ENCODE measurements at places on chromosomes 6 and 20. TPM values are rescaled to one million over a fixed set of nuclear protein-coding genes. Genes with fewer than 3 reads are reported as not detected.

GRCh38 chr20:45993197-45993951 lies 15.3 kb upstream of the MMP9 start:
- DNase-seq = no peak

KCNQ2 gene
- not detected for total RNA-seq

DNA sequence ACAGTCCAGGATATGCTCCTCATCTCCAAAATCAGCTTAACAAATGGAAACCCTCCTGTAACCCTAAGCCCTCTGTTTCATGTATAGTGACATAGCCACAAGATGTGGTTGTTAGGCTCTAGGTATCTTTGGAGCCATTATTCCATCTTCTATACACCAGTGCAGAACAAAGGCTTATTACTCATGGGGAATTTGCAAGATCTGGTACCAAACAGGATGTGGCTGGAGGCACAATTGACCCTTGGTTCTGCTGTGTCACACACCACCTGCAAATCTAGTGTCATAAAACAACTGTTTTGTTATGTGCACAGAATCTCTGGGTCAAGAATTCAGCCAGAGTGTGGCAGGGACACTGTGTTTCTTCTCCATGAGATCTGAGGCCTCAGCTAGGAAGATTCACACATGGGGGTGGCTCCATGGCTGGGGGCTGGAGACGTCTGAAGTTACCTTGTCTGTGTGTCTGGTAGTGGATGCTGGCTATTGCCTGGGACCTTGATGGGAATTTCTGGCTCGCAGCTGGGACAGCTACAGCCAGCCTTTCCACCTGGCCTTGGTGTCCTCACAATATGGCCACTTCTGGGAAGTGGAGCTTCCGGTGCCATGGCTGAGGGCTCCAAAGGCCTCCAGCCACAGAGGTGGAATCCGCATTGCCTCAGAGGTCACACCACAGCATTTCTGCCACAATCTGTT lies 369.9 kb downstream of the CDH26 start:
- DNase-seq = no peak

GRCh38 chr20:31652917-31653396 lies 15.2 kb downstream of the COX4I2 start:
- DNase-seq = no peak

CD83 gene
- 1.6 TPM for total RNA-seq

BPIFB4 gene
- total RNA-seq = not detected

CLIC5 gene
- 0.07 TPM for total RNA-seq

GRCh38 chr6:71887006-71887743 lies 825 bp downstream of the RIMS1 start:
- DNase-seq = no peak

DNA sequence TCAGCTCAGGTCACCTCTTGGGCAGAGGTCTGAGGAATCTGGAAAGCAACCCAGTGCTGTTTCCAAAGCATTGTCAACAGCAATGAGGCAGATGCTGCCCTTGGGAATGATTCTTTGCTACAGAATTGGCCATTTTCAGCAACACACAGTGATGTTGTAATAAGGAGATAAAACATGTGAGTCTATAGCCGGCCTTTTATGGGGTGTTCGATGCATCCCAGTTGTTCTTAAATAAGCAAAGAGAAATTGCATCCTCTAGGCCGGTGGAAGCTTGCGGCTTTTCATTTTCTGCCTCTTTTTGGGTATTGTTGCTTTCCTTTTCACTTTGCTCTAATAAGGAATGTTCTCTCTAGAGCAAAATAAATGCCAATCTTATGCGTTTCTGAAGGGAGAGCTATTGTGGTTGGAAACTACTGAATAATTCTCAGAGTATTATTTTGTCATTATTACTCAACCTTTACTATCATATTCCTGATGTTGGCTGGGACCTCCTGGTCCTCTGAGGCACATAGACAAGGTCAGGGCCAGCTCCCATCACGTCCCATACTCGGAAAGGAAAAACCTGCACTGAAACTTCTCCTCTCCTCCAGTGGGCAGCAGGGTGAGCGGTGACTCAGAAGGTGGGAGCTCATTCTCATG lies 214.2 kb downstream of the CDH26 start:
- no peak for DNase-seq

PLAGL1 gene
- 8.8 TPM for total RNA-seq

DNA sequence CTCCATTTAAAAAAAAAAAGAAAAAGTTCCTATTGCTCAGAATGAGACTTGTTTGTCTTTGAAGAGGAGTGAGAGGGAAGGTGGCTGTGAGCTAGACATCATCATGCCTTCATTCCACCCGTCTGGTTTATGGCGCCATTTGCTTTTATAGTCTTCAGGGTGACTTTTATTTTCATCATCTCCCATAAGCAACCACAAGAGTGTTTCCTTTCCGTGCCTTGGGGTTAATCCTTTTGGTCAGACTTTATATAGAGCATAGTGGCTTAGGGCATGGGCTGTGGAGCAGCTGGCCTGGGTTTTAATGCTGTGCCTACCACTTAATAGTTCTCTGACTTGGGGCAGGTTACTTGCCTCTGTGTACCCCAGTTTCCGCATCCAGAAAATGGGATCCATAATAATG lies 77.8 kb downstream of the RREB1 start:
- DNase-seq = no peak

AHI1 gene
- total RNA-seq = 9.9 TPM

C6orf15 gene
- total RNA-seq = not detected

XKR7 gene
- not detected for total RNA-seq

DNA sequence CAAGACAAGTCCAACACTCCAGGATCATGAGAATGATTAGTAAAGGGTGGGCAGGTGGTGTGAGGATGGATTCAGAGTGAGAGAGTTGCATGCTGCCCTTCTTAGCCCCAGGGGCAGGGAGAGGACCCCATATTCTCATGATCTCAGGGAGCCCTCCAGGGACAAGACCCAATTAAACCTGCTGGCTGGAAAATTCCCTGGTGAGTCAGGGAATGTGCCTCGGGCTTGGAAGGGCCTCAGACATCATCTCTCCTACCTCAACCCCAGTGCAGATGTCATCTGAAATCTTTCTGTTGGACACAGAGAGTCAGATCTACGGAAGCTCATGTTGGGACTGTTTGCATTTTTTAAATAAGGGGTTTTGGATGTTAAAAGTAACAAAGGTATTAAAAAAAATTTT lies 9.2 kb upstream of the SIRPD start:
- no peak for DNase-seq

ME1 gene
- total RNA-seq = 16.1 TPM

GRCh38 chr20:58102261-58102660 lies 126.2 kb downstream of the ANKRD60 start:
- DNase-seq = no peak

DNA sequence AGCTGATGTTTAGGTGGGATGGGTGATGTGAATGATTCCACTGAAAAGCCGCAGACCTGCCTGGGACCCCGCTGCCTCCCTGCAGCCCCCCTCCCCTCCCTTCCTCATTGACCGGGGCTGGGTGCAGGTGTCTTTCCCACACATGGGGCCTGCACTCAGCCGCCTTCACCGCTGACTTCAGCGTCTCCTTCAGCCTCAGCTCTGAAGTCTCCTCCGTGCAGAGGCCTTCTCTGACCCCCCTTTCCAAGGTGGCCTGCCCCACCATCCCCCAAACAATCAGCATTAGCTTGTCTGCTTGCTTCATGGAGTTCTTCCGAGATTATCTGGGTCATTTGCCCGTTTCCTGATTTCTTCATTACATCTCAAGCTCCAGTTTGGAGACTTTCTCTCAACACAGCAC lies 140.7 kb downstream of the SMOC2 start:
- DNase-seq = no peak

SLC35F1 gene
- not detected for total RNA-seq

SLC17A2 gene
- not detected for total RNA-seq

GRCh38 chr20:62046431-62046830 lies 19.2 kb downstream of the TAF4 start:
- no peak for DNase-seq

DNA sequence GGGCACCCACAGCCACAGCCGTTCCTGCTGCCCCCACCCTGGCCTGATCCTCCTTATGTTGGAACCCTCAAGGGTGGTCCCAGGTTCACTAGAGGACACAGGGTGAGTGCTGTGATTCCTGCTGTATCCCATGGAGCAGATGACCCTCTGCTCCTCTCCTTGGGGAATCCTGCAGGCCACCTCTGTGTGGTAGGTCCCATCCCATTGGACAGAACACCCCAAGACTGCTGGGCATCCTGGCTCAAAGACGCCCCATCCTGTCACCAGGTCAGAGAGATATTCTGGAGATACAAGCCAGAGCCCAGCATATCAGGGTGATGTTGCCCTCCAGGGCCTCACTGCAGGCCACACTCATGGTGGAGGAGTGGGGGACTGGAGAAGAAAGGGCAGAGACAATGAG lies 28.4 kb downstream of the HLA-A start:
- no peak for DNase-seq

DNA sequence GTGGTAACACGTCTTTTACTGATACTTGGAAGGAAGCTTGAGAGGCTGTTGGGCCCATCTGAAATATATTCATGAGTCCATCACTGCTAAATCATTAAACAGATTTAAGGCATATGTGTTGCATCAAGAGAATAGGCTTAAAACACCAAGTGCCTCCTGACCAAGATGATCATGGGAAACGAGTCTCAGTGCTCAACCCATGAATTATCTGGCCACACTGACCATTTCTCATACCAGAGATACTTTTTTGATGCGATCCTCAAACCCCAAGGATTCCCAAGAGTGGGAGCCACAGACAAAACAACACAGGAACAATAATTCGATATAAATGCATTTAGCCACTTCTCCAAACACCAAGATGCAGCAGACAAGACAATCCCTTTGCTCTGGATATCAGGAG lies 17.2 kb downstream of the HEY2 start:
- no peak for DNase-seq

RNF39 gene
- total RNA-seq = not detected

GRCh38 chr6:161379834-161380582 lies 106.1 kb upstream of the AGPAT4 start:
- no peak for DNase-seq

YWHAB gene
- 135 TPM for total RNA-seq

DNA sequence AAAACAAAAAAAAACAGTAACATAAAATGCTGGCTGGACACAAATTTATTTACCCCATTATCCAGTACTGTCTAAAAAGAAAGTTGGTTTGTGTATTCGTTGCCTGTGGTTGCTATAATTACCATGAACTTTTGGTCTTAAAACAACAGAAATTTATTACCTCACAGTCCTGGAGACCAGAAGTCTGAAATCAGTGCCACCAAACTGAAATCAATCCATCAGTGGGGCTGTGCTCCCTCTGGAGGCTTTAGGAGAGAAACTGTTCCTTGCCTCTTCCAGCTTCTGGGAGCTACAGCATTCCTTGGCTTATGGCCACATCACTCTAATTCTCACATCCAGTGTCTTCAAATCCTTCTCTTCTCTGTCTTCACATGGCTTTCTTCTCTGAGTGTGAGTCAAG lies 79.4 kb downstream of the SNX5 start:
- DNase-seq = no peak

DNA sequence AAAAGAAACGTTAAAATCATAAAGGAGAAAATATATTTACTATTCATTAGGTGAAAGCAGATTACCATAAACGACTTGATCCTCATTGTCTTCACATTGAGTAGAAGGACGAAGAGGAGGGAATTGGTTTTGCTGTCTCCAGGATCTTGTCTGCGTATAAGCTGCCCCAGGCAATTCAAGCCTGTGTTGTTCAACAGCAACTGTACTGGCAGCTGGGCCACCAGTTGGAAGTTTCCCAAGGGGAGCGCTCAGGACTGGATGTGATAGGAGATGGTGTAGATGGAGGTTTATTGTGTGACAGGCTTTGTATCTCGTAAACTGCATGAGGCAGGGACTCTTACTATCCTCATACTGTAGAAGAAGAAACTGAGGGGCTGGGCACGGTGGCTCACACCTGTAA lies 3.9 kb upstream of the FANCE start:
- no peak for DNase-seq

GRCh38 chr20:20821484-20822260 lies 109.2 kb upstream of the RALGAPA2 start:
- no peak for DNase-seq

Measured in pulmonary artery endothelial cell (primary cell).